ENCODE measurements at places on chromosomes 4 and X.

DNA sequence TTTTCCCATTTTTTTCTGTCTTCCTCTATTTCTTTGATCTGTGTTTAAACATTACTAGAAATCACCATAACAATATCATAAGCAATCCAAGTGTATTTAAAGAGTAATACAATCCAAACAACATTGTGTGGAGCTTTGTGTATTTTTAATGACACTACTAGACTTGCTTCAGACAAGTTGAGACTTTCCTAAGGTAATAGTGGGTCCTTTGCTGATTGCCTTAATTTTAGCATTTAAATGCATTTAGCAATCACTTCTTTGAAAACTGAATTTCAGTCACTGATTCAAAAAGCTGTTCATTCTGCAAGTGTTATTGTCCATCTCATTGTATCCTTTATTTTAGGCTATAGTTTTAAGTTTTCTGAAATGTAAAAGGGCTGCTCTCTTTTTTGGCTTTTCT is 804.8 kb downstream of the ADGRL3 start:
- no peak for DNase-seq

- no peak for DNase-seq
Observed at GRCh38 chr4:48780865-48781214, 761 bp upstream of the FRYL start.

DNA sequence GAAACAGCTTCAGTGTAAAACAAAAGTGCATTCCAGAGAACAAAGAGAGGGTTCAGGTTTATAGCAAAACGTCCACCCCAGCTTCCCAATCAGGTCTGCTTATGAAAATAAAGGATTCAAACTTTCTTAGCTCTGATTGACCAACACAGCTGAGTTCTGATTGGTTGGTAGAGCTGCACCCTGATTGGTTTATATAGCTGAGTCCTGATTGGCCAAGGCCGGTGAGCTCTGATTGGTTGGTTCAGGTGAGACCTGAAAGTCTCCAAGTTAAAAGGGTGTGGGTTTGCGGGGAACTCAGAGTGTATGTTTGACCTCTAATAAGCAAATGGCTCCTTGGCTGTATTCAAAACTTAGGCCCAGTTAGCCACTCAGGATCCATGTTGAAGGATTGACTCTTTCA is 20.9 kb downstream of the CLRN2 start:
- no peak for DNase-seq

GRCh38 chrX:40013266-40014195 is 84.2 kb downstream of the BCOR start:
- DNase-seq: no peak

- peak; percentile 15 for DNase-seq
Observed at GRCh38 chr4:142567199-142567598, 278.9 kb downstream of the INPP4B start.

DNA sequence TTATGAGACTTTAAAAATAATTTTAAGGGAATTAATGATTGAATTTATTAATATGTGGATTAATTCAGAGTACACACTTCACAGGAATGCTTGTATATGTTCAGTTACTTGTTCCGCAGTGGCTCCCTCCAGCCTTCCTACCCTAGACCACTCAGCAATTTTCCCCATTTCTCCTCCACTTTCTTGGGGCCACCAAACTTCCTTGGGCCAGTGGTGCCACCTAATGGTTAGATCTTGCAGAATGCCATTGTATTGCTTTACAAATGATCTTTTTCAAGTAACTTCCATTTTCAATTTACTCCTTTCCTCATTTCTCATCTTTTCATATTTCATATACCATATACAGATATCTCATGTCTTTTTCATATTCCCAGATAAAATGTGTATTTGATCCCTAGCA is 3.6 kb upstream of the RNF175 start:
- no peak for DNase-seq

DNA sequence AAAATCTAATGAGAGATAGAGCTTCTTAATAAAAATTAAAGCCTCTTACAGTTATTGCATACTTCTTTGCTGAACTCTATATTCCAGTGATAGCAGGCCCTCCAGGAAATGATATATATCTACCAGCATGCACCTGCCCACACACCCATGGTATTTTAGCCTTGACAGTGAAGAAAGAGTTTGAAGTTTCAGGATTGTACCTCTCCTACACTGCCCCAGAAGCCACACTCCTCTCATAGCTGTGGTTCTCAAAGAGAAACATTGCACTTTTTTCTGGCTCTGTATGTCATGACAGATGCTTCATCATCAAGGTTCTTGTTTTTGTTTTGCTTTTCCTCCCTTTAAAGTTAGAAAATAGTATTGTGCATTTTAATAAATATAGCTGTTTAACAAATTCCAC is 34.0 kb downstream of the INPP4B start:
- DNase-seq: no peak

- DNase-seq: no peak
Observed at GRCh38 chr4:168835880-168836454, 174.1 kb downstream of the CBR4 start.

- DNase-seq: no peak
Observed at GRCh38 chr4:33739884-33740632, 2504.3 kb downstream of the ARAP2 start.

GRCh38 chr4:123415977-123416376 is 19.4 kb downstream of the SPRY1 start:
- DNase-seq: no peak

DNA sequence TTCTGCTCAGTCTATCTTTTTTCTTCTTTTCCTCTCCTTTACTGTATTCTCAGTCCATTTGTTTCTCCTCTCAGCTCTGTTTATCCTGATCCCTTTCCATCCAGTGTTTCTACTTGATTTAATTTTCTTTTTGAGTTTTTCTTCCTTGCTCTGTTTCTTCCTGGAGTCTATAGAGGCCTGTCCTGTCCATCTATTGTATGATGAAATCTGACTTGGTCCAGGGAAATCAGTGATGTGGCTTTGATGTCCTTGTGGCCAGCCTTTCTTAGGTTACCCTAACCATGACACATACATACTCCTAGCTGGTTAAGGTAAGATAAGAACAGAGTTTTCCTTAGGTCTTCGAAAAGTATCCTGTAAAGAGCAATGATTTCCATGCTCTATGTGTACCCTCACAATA is 89.3 kb upstream of the LNX1 start:
- no peak for DNase-seq

DNA sequence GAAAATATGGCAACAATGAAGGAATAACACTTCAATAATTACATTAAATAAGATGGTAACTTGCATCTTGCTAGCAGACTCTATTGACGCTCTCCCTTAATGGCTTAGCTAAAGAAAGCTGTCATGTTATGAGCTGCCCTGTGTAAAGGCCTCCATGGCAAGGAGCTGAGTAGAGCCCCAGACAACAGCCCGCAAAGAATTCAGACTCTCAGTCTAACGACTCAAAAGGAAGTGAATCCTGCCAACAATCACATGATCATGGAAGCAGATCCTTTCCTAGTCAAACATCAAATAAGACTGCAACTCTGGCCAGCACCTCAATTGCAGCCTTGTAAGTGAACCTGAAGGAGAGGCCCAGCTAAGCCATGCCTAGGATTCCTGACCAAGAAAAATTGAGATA is 157.6 kb downstream of the MAB21L2 start:
- DNase-seq: no peak

GRCh38 chrX:16658284-16658683 is 8.3 kb downstream of the S100G start:
- DNase-seq: no peak

DNA sequence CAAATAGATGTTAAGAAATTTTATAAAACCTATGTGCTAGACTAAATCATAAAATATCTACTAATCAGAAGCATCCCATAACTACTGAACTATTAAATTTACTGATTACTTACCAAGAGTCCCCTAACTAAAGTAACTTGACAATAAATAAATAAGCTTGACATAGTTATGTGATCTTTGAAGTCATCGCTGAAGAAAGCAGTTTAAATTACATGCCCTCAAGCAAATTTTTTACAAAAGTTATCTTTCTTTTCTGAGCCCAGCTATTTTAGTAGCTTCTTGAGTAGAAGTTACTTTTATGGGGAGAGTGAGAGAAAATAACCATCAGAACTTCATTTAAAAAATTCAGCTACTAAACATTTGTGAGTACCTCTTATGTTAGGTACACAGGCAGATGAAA is 150.9 kb upstream of the FAM241A start:
- no peak for DNase-seq

DNA sequence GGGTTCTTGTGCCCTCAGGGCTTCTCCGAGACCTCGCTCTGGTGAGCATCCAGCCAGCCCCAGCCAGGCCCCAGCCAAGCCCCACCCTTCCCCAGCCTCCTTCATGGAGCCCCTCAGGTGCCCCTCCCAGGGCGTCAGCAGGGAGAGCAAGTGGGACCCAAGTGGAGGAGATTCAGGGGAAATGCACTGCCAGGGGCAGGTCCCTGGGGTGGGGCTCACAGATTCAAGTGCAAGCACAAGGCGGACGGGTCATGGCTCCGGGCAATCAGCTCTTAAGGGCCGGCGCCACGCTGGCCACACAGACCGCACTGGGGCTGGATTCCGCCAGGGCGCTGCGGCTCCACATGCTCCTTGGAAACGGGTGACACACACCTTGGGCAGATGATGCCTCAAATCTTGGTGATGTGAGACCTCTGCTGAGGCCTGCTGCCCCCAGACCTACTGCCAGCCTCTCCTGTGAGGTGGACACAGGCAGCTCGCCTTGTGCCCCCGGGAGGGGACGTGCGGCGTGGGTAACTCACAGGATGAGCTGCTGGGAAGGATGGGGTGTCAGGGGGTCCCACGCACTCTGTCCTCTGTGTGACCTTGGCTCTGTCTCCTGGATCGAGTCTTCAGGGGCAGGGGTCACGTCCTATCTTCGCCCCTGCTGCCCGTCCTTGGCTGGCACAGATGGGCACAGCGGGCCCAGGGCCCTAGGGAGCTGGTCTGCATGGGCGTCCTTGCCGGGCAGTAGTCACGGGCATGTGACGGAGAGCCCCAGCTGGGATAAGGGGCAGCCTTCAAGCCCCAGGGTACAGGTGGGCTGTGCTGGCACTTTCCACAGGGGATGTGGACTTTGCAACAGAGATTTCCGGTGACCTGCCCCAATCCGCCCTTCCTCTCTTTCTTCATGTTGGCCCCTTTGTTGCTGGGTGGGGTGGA is 17.1 kb downstream of the NAT8L start:
- DNase-seq: no peak

DNA sequence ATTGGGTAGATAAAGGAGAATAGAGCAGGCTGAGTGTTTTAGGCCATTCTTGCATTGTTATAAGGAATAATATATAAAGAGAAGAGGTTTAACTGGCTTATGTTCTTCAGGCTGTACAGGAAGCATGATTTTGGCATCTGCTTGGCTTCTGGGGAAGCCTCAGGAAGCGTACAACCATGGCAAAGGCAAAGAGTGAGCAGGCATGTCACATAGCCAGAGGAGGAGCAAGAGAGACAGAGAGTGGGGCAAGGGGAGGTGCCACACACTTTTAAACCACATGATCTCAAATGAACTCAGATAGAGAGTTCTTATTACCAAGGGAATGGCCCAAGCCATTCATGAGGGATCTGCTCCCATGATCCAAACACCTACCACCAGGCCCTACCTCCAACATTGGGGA is 4.4 kb upstream of the METTL14 start:
- DNase-seq: no peak

GRCh38 chrX:3451571-3451970 is 105.1 kb upstream of the MXRA5 start:
- no peak for DNase-seq

DNA sequence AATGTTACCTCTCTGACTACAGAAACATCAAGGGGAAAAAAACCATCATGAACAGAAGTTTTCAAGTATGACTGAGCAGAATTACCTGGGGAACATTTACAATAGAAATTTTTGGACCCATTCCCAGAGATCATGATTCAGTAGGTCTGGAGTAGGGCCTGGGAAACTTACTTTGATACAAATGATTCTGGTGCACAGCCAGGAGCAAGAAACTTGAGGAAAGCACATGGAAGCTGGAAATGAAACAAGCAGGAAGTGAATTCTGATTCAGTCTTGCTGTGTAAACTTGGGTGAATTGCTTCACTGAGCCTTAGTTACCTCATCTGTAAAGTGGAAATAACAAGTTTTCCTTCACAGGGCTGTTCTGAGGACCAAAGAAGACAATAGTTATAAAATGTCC is 192.5 kb upstream of the TAPT1 start:
- DNase-seq: no peak

- DNase-seq: no peak
Observed at GRCh38 chrX:106363214-106363613, 195.1 kb downstream of the PWWP3B start.

DNA sequence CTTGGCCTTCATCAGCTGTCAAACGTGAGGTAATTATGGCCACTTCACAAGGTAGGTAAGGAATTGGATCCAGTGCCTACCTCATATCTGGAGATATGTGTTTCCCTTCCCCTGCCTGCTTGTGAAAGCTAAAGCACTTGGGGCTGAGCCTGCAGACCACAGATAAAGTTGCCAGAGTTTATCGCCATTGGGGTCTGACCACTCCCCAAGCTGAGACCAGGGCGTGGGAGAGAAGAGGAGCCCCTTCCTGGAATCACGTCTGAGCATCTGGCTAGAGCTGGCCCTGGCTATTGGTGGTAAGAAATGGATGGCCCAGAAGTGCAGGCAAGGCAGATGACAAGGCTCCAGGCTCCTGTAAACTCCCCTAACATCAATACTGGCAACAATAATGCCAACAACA is 2.7 kb downstream of the ALAS2 start:
- no peak for DNase-seq

- DNase-seq: no peak
Observed at GRCh38 chr4:40204507-40205258, 7.9 kb downstream of the RHOH start.

GRCh38 chr4:110352670-110353442 is 123.1 kb upstream of the ENPEP start:
- DNase-seq: no peak

- DNase-seq: no peak
Observed at GRCh38 chr4:122765692-122766352, 33.3 kb downstream of the BBS12 start.

GRCh38 chr4:160836431-160836830 is 1327.4 kb downstream of the FSTL5 start:
- DNase-seq: no peak

DNA sequence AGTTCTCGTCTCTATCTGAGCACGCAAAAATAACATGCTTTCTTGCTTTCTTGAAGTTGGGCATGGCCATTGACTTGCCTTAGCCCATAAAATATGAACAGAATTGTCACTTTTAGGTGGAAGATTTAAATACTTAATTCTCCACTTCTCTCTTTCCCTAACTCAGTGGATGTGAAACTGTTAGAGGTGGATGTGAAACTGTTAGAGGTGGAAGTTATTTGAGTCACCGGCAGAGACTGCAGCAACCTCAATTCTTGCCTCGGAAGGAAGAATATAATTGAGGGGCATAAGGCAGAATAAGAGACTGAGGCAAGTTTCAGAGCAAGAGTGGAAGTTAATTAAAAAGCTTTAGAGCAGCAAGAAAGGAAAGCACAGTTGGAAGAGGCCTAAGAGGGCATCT is 2.8 kb upstream of the PARM1 start:
- no peak for DNase-seq

DNA sequence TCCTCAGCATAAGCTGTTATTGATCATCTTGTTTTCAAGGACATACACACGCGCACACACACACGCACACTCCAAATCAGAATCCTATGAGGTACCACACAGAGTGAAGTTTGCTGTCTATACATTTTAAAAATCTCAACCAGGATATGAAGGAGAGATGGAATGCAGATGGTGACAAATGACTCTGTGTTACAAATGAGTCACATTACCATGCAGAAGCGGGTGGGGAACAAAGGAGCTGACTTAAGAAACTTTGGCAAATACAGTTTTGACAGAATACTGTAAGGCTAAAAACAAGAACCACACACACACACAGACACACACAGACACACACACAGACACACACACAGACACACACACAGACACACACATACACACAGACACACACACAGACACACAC is 81.7 kb downstream of the RELL1 start:
- DNase-seq: no peak

Data from stimulated activated CD4-positive, alpha-beta T cell treated with anti-CD3 and anti-CD28 coated beads, Interleukin-1b, Interleukin-23, amount 100 ng/mL, for 1 hour (primary cell).